ENCODE measurements at places on chromosomes 2 and 18. TPM values are rescaled to one million over a fixed set of nuclear protein-coding genes. Genes with fewer than 3 reads are reported as not detected.

DYSF gene
- 16.9 TPM for polyA plus RNA-seq

TXNDC2 gene
- polyA plus RNA-seq = not detected

MC2R gene
- polyA plus RNA-seq = 0.09 TPM

RGPD4 gene
- 0.04 TPM for polyA plus RNA-seq

MC4R gene
- 0.27 TPM for polyA plus RNA-seq

ALPP gene
- 0.20 TPM for polyA plus RNA-seq

KLHL30 gene
- polyA plus RNA-seq = 0.39 TPM

SLC4A5 gene
- 1.5 TPM for polyA plus RNA-seq

PDE11A gene
- 9.8 TPM for polyA plus RNA-seq

BCL2 gene
- 21.6 TPM for polyA plus RNA-seq

ADCYAP1 gene
- polyA plus RNA-seq = 0.40 TPM

C2orf72 gene
- 4.9 TPM for polyA plus RNA-seq

CHRND gene
- 0.62 TPM for polyA plus RNA-seq

Data from left renal pelvis (tissue), 4 donors.